ENCODE measurements at places on chromosomes 2 and 18.

DNA sequence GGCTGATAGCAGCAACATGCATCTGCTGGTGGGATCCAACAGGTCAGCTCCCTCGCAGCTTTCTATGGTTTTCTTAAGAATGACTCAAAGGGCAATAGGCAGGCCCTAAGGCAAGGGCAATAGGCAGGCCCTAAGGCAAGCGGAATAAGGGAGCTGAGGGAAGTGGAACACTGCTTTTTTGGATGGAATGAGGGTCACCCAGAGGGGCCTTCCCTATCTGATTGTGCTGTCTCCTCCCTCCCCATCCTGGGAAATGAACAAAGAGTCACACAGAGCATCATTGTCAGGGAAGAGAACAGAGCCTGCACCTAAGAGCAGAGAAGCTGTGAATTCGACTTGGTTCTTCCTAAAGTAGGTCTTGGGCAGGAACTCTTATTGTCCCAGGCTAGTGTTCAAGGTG is 43.3 kb upstream of the PTPRM start:
- DNase-seq = no peak

GRCh38 chr2:39515273-39515896 is 78.3 kb upstream of the MAP4K3 start:
- no peak for DNase-seq

DNA sequence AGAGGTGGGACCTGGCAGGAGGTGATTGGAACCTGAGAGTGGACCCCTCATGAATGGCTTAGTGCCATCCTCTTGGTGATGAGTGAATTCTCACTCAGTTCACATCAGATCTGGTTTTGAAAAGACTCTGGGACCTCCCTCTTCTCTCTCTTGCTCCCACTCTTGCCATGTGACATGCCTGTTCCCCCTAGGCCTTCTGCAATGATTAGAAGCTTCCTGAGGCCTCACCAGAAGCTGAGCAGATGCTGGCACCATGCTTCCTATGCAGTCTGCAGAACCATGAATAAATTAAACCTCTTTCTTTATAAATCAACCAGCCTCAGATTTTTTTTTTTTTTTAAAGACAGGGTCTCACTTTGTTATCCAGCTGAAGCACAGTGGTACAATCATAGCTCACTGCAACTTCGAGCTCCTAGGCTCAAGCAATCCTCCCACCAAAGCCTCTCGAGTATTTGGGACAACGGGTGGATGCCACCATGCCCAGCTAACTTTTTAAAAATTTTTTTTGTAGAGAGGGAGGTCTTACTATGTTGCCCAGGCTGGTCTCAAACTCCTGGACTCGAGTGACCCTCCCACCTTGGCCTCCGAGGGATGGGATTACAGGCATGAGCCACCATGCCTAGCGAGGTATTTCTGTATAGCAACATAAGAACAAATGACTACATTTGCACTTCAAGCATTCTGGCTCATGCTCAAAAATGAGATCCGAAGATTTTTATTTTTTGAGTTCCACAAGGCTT is 2.0 kb upstream of the ZFAND2B start:
- DNase-seq = no peak

GRCh38 chr2:45859682-45860081 is 208.2 kb downstream of the PRKCE start:
- no peak for DNase-seq

GRCh38 chr2:143402451-143402850 is 273.2 kb downstream of the ARHGAP15 start:
- DNase-seq = no peak

- no peak for DNase-seq
Measured at GRCh38 chr2:88866756-88867155, 175.3 kb downstream of the RPIA start.

GRCh38 chr2:121076885-121077549 is 208.0 kb downstream of the TFCP2L1 start:
- no peak for DNase-seq

GRCh38 chr2:64063454-64063853 is 44.2 kb upstream of the VPS54 start:
- no peak for DNase-seq

DNA sequence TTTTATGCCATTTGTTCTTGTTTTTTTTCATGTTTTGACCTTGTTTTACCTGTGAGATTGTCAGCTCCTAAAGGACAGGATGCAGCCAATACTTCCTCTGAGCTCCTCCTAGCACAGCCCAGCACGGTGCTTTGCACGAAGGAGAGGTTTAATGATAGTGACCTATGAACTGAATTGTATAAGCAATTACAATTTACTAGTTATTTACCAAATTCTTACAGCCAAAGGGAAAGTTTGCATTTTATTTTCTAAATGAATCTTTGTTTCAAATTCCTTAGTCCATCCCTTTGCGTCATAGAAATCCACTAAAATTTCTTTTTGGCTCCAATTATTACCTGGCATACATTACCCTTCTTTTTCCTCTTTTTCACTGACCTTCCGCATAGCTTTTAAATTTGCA is 326.1 kb downstream of the TDRD15 start:
- DNase-seq = no peak

GRCh38 chr2:25336383-25336841 is 5.3 kb downstream of the DNMT3A start:
- no peak for DNase-seq

DNA sequence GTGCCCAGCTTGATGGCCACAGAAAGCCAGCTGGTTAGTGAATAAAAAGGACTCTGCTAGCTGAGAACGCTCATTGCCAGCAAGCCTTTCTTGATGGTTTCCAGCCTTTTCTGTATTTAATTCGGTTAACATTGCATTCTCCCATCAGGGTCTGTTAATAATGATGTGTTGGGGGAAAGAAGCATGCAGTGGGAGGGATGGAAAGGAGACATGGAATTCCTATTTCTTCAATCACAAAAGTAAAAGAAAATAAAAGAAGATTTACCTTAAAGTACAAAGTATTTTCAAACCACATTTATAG is 141.9 kb upstream of the RBBP8 start:
- DNase-seq = no peak

GRCh38 chr18:60018618-60019462 is 119.0 kb downstream of the PMAIP1 start:
- no peak for DNase-seq

- DNase-seq = no peak
Measured at GRCh38 chr18:11308499-11308898, 159.1 kb upstream of the PIEZO2 start.

- DNase-seq = no peak
Measured at GRCh38 chr18:3384664-3385563, 65.1 kb upstream of the TGIF1 start.

- DNase-seq = no peak
Measured at GRCh38 chr18:62106271-62106670, 80.6 kb downstream of the PIGN start.

GRCh38 chr18:70415823-70416488 is 127.1 kb downstream of the SOCS6 start:
- peak; percentile 93 for DNase-seq

- no peak for DNase-seq
Measured at GRCh38 chr2:164032995-164033394, 297.2 kb upstream of the FIGN start.

GRCh38 chr2:151991010-151991409 is 107.8 kb downstream of the CACNB4 start:
- no peak for DNase-seq

DNA sequence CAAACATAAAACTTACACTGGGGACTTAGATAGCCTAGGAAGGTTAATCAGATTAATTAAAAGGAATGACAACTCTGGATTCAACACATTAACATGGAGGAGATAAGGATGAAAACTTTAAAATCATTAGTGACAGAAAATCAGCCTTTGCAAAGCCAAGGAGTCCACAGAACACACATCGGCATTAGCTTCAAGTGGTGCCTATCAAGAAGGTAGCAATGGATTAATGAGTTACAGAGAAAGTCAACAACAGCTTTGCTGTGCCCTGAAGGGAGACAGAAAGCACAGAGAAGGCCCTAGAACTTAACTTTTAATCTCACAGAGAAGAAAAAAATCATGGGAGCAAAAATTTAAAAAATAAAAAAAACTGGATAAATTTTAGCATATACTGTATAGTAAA is 88.6 kb downstream of the KCNH7 start:
- DNase-seq = no peak

- peak; percentile 5 for DNase-seq
Measured at GRCh38 chr2:33441235-33441810, 35.1 kb upstream of the RASGRP3 start.

DNA sequence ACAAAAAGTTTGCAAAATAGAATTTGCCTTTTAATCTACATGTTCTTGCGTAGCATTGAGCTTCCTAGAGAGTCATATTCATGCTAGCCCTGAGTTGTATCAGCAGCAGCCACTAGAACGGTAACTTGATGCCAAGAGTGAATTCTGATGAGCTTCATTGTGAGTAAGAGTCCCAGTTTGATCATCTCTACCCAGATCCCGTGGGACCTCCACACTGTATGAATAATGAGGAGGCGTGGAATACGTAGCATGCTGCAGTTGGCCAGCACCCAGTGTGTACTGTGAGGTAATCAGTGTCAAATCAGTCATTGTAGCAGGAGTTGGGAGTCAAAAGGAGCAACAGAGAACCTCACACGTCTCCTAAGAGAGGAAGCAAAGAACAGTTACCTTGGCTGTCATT is 197.9 kb downstream of the NEDD4L start:
- peak; percentile 81 for DNase-seq

DNA sequence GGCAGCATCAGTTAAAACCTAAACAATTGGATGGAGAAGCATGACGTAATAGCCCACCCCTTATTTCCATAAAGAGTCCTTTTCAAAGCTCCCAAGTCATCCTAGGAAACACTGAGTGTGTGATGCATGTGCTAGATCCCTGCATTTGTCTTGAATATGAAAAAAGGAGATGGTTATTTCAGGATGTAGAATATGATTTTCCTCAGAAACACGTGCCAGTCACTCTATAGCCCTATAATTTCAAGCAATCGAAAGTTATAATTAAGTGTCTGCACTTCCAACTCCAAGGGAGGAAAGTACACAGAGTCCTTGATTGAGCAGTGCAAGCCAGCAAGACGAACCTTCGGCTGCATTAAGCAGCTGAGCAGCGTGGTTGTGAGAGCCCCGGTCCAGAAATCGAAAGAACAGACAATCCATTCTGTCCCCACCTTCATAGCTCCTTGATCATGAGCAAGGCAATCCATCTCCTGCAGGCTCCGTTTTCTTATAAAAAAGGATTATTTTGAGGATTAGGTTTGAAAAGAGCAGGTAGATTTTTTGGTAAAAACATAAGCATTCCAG is 287.7 kb downstream of the FBXO15 start:
- DNase-seq = no peak

DNA sequence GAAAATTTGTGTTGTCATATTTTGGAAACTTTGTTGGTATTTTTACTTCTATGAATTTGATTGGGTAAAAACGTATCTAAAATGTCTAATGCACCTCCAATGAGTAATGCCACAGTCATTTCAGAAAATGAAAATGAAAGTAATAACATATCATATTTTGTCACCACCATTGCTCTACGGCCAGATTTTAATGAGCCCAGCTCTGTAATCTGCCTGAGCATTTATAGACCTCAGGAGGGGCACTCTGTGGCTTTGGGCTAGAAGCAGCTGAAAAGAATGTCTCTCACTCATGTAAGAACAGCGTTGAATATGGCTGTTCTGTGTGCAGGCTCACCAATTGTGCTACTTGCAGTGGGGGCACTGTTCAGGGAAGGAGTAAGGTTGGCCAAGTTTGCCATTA is 32.7 kb upstream of the ABCA12 start:
- no peak for DNase-seq

- no peak for DNase-seq
Measured at GRCh38 chr2:207847098-207847806, 77.5 kb upstream of the FZD5 start.

- no peak for DNase-seq
Measured at GRCh38 chr2:223217373-223217772, 165.4 kb downstream of the KCNE4 start.

GRCh38 chr2:218814540-218815243 is 16.9 kb downstream of the PRKAG3 start:
- no peak for DNase-seq

DNA sequence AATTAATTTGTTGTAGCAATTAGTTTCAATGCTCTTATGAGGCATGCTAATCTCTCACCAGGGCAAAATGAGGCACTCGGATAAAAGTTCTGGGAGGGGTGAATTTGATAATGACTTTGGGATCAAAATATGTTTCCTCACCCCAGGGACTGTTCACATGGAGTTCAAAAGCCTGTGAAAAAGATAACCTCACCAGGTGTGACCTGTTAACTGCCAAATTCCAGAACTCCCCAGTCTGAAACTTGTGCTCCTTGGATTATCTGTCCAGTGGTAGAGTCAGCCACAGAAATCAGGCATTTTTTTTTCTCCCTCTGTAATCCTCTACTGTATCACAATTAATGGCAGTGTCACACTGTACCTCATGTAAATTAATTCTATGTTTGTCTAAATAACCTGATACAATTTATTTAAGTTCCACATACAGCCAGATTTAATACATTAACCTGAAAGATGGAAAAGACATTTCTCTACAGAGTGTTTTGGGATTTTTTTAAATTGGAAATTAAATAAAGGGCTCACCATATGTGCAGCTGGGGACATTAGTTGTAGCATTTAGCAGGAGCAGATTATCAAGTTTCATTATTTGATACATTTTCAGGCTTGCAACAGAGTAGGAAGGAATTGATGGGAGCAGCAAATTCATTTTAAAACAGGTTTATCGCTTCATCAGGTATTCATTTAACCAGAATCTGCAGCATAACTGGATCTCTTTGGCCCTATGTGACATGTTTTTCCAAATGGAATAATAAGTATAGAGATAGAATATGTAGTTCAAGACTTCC is 191.2 kb downstream of the VWC2L start:
- no peak for DNase-seq

DNA sequence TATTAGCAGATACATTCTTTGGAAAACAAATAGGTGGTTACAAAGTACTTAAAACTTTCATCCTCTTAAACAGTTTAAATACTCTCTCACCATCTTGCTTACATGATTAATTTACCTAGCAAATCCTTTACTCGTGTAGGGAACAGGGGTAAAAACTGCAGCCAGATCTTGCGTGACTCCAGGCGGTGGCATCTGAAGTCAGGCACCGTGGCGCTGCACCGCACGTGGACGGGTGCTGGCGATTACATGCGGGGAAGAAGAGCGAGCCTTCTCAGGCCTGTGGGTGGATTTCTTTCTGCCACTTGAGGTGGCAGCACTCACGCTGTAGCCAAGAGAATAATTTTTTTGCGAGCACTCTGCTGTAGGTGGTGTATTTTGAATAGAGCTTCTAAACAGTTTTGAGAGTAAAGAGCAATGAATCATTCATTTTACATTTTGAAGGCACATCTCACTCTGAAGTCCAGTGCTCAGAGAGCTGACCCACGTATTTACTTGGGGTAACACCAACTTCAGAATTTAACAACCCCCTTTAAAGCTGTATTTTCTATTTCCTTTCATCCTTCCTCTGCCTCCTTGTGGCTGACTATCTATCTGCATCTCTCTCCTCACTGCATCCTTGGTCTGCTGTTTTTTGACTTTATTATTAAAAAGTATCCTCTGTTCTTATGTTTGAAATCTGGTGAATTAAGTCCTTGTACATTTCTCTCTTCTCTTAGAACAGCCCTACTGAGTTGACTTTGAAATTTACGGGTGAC is 68.9 kb downstream of the EPAS1 start:
- no peak for DNase-seq

GRCh38 chr2:68167186-68167585 is 9.5 kb downstream of the PNO1 start:
- DNase-seq = no peak

GRCh38 chr2:185208261-185208660 is 530.3 kb upstream of the FSIP2 start:
- no peak for DNase-seq

Measured in NCI-H187 treated with DMSO at 0.1 percent for 48 hours (cell line).